ENCODE measurements at places on chromosomes 12 and 14.
A peak's percentile ranks its signal among the peaks of the same experiment; 100 is the strongest.

GRCh38 chr12:101642115-101643067, 47.6 kb downstream of the MYBPC1 start:
- DNase-seq: no peak

- no peak for DNase-seq
These were observed 39.7 kb upstream of the FOS start for GRCh38 chr14:75238756-75239455.

GRCh38 chr12:106070147-106070546, 68.6 kb downstream of the NUAK1 start:
- no peak for DNase-seq

- no peak for DNase-seq
These were observed 27.8 kb downstream of the CNOT2 start for GRCh38 chr12:70271025-70271424.

GRCh38 chr12:119614705-119615104, 21.1 kb downstream of the TMEM233 start:
- DNase-seq: no peak

GRCh38 chr14:50542941-50543418, 10.6 kb upstream of the MAP4K5 start:
- peak; percentile 76 for DNase-seq

- no peak for DNase-seq
These were observed 14.0 kb upstream of the CPSF6 start for GRCh38 chr12:69225251-69225910.

- DNase-seq: no peak
These were observed 13.2 kb downstream of the SERPINA5 start for GRCh38 chr14:94594441-94594840.

DNA sequence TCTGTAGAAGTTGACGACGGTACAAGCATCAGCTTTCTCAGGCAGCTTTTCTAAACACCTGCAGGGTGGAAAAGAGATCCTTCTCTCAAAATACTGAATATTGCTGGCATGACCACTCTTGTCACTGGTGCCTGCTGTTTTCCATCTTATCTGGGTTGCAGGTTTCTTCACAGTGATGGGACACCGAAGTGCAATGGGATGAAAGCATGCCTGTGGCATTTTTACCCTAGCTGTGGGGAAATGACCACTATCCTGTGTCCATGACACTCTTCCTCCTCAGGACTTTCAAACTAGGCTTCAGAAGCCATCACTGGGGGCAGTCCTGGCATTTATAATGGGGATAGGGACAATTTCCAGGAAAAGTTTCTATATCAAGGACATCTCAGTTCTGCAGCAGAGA, 98.5 kb downstream of the ETV6 start:
- no peak for DNase-seq

DNA sequence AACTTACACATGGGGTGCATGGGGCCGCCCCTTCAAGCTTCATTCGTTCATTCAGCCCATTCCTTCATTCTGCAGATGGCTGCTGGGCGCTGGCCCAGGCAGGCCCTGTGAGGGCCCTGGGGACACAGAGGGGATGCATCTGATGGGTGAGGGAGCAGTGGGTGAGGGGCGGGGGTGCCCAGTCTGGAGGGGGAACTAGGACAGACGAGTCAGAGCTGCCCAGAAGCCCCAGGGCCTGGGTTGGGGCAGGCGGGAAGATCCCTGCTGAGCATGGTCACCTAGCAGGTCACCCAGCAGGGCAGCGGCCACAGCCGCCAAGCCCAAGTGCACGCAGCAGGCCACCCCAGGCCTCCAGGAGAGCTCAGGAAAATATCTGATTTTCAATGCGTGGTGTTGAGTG, 14.1 kb downstream of the TRMT61A start:
- no peak for DNase-seq

DNA sequence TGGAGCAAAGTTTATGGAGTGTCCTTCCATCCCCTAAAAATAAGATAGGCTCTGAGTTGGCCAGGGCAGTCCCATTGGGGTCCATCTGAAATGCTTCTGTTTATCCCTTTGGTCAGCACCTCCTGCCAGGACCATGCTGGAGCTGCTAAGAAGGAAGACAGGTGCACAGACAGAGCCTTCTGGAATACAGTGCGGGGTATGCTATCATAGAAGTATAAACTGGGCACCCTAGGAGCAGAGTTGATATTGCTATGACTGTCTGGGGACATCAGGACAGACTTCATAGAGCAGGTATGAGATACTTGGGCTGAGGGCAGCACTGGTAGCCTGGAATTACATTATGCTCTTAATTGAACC, 170.4 kb upstream of the HIF1A start:
- DNase-seq: no peak
